ENCODE measurements at places on chromosomes 7 and 10. TPM values are rescaled to one million over a fixed set of nuclear protein-coding genes. Genes with fewer than 3 reads are reported as not detected.
A peak's percentile ranks its signal among the peaks of the same experiment; 100 is the strongest.

- no peak for DNase-seq
Observed at GRCh38 chr10:6399231-6399741, 180.8 kb downstream of the PRKCQ start.

DNA sequence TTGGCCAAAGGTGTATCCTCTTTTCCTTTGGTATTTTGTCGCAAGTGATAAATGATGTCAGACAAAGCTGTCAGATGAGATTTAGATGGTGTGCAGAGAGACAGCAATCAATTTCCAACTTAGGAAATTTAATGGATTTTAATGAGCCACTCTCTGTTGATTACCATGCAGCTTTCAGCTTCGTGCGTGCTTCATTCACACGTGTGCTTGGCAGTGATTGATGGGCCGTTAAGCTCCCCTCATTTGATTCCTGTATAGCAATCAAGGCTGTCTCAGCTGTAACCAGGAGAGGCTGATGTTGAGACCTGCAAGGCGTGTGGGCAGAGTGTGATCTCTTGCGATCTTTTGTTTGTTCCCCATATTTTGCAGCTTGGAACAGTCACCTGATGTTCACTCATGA, 439.6 kb downstream of the CALN1 start:
- no peak for DNase-seq

GRCh38 chr7:21926448-21926847, 19.3 kb downstream of the CDCA7L start:
- no peak for DNase-seq

- no peak for DNase-seq
Observed at GRCh38 chr10:8073691-8074416, 19.4 kb downstream of the GATA3 start.

DNA sequence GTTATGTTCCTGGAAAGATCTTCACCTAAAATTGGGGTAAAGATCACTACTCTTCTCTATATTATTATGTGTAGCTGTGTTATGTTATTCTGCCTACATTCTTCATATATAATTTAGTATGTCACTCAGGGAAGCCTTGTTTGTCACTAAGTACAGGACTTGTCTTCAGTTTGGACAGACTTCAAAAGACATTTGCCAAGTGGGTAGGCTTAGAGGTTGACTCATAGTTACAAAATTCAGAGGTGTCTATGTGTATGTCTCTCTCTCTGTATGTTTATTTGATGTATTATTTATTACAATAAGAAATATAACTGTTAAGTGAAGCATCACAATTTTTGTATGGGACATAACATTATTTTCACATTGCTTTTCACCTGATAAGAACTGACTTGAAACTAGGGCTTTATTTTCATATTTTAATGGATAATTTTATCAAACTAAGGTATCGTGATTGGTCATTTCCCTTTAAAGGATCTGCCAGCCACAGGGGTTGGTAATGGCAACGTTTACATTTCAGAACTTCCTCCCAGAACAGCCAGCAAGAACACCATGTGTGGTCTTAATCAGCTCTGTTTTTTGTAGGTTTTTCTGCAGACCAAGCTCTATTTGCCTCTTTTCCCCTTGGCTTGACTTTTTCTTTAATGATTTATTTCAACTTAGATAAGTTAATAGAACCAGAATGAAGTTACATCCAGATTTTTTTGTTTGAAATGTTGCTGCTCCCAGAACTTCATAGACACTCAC, 262.1 kb upstream of the CACNA2D1 start:
- DNase-seq: no peak

DNA sequence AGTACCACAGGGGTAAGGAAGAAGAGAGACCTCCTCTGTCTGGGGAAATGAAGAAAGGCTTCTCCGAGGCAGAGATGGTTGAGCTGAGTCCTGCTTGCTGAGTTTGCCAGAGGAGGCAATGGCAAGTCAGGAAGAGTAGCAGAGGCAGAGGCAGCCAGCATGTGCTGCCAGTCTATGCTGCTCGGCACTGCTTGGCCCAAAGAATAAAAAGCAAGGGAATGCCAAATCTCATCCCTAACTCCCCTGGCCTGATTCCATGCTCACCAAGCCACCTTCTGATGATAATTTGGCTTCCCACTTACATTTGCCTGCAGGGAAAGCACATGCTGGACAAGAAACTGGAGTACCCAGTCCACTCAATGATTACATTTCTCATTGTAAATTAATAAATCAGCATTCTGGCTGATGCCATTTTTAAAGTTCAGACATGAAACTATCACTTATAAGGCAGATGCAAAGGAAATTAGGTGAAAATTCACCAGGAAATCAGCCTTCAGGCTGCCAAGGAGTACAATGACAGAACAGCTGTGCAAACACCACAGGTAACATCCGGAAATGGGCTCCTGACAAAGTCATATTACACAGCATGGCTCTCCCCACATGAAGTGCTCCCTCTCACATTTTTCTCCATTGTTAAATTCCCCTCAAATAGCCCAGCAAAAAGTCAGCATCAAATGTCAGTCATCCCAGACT, 245.9 kb downstream of the MTERF1 start:
- DNase-seq: no peak

PPP1R3C gene
- total RNA-seq: 0.15 TPM

DNA sequence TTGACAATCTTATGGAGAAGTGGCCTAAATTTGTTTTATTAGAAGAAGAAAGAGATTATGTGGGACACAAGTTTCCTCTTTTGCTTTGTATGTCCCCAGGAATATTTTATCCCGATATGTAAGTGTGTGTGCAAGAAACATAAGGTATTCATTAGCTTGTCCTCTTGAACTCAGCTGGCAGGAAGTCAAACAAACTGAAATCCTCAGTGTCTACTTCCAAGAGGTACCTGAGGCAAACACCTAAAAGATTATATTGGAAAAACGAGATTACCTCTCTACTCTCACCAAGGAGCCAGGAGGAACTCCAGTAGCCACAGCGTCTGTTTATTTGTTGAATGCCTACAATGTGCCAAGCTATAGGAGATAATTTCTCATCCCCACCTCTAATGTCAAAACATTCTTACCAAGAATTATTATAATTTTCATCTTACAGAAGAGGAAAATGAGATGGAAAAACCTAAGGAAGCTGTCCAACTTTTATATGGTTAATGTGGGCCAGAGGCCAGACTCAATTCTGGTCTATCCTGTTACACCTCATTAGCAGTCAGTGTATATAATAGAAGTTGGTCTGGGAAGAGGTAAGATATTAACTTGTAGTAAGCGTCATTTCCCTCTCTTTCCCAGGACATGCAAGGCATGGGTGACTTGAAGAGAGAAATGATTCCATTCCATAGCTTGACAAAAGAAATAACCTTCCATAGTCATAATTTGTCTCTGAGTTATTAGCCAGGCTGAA, 692.7 kb downstream of the MAGI2 start:
- no peak for DNase-seq

GRCh38 chr10:27783660-27784059, 38.0 kb upstream of the MKX start:
- DNase-seq: peak; percentile 25

ZNF786 gene
- total RNA-seq: 21.6 TPM

DNA sequence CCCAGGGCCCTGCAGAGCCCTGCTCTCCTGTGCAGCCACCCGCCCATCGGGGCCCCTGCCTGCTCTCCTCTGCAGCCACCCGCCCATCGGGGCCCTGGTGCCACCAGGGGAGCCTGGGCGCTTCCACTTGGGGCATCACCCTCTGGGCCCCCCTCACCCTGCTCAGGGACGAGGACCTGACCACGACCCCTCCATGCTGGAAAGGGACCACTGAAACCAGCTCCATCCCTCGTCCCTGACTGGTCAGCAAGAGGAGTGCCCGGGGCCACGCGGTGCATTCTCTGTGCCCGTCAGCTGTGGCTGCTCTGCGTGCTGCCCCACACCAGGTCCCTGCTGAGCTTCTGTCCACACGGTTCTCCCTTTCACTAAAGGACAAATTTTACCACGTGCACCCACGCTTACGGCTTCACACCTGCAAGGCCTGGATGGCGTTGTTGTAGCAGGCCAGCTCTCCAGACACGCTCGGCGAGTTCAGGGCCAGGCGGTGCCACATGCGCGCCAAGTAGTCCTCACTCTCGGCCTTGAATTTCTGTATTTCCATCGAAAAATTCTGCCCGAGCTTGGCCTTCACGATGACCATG, 57.6 kb downstream of the CFAP46 start:
- DNase-seq: no peak

Measured in naive thymus-derived CD4-positive, alpha-beta T cell (primary cell).